Stimulated activated CD8-positive, alpha-beta memory T cell treated with anti-CD3 and anti-CD28 coated beads, Interleukin-4, amount 100 ng/mL, for 1 hour (primary cell): ENCODE measurements at places on chromosomes 1 and 21.

GRCh38 chr1:209109001-209109785 is 474.3 kb upstream of the CAMK1G start:
- no peak for DNase-seq

- DNase-seq = no peak
Observed at GRCh38 chr1:30815556-30815955, 58.0 kb upstream of the LAPTM5 start.

GRCh38 chr1:106798991-106799390 is 257.5 kb upstream of the PRMT6 start:
- no peak for DNase-seq

- no peak for DNase-seq
Observed at GRCh38 chr1:221097479-221098281, 218.4 kb downstream of the HLX start.

- no peak for DNase-seq
Observed at GRCh38 chr1:169484101-169484500, 1.6 kb downstream of the SLC19A2 start.

DNA sequence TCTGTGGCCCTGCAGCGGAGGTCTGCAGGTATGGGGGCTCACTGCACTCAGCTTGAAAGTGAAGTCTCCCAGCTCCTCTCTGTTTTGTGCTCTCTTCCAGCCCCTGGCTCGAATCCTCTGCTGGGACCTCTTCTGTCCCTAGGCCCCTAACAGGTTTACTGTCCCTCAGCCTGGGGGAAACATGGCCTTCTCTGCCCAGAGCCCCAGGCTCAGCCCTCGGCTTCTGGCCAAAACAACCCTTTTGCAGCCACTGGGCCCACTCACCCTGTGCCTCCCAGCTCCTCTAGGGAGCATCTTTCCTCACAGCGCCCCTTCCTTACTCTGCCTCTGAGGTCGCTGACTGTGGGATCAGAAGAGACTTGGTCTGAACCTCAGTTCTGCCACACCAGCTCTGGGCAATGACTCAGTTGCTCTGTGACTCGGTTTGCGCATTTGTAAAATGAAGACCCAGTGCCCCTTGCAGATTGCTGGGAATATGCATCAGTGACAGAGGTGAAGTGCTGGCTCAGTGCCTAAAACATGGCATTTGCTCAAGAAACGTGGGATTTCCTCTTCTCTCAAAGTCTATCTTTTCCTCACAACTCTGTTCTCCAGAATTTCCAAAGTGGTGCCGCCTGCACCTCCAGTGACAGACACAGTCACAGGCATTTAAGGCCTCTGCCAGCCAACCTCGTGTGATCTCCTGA is 26.5 kb upstream of the TENT5C start:
- no peak for DNase-seq
